ENCODE measurements at places on chromosomes 12 and 14. TPM values are rescaled to one million over a fixed set of nuclear protein-coding genes. Genes with fewer than 3 reads are reported as not detected.

The KLRC3 gene
- polyA plus RNA-seq = 0.32 TPM

DNA sequence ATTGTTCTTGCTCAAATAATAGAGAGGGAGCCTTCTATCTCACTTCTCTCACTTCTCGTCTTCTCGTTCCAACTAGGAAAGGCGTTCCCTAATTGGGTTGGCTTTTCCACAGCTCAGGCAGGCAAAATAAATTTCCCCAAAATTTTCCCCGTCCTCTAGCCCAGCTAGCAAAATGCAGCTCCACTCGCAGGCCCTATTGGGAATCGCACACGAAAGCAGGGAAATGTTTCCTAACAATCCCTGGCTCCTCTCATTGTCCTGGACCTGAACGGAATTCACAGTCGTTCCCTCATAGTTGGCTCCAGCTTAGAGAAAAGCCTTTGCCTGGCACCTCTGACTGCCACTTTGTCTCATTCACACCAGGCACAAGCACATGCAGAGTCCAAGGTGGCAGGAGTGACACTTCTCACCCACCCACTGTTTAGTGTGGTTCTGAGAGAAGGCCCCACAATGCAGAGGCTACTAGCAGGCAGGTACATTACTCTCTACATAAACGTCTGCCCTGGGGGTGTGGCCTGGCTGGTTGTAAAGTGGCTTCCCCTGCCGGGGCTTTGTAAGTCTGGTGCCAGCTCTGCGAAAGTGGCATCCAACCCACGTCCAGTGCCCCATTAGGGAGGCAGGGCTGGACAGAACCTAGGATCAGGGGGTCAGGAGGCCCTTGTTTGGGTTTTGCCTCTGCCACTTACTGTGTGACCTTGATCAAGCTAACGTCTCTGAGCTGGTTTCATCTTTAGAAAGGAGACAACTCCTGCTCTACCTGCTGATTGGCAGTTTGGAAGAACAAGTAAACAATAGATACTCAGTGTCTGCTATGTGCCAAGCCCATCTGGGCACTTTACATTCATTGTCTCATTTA, 4.2 kb downstream of the SERPINA10 start:
- DNase-seq = no peak

- no peak for DNase-seq
These were observed 88.9 kb downstream of the NUMB start for GRCh38 chr14:73369428-73369827.

GRCh38 chr12:117061555-117062079, 37.6 kb downstream of the TESC start:
- no peak for DNase-seq

- no peak for DNase-seq
These were observed 241.5 kb upstream of the FBXO33 start for GRCh38 chr14:39673734-39674133.

- no peak for DNase-seq
These were observed 8.6 kb upstream of the SLC41A2 start for GRCh38 chr12:104966677-104967076.

All from muscle of back (tissue), 13 donors.